HEK293T (cell line): ENCODE measurements at places on chromosomes 16 and 17.

- DNase-seq: peak; percentile 57
These were observed at the start of gene SF3B3 for GRCh38 chr16:70523743-70524398. Gene SF3B3 (plus strand): TSS chr16:70523816. CDS start chr16:70526657, 2,841 bp downstream.

DNA sequence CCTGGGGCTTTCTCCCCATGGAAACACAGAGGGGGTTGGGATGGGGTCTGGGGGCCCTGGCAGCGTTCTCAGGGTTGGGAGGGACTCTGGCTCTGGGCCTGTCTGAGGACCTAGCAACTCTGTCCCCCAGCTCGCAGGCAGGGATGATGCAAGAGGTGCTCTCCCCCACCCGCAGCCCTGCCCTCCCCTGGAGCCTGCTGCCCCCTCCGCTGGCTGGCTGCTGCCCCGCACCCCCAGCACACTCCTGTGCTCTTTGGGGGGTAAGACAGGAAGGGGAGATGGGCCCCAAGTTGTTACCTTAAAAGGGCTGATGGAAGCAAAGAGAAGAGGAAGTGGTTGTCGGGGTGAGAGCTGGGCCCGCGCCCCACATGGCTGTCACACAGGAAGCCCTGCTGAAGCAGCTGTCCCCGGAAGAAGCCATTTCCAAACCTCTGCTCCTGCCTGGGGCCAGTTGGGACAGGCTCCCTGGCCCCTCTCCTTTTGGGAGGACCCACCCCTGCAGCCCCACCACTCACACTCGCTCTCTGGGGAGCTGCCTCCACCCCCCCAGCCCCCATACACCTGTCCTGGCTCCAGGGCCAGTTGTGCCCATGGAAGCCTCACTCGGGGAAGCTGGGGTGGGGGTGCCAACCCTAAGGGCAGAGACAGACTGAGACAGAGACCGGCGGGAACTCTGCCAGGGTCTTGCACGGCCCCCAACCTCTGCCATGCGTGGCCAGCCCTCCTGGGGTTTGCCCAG is 2.5 kb downstream of the CORO1A start:
- no peak for DNase-seq

GRCh38 chr16:23339787-23340186 is 37.7 kb downstream of the SCNN1B start:
- no peak for DNase-seq

DNA sequence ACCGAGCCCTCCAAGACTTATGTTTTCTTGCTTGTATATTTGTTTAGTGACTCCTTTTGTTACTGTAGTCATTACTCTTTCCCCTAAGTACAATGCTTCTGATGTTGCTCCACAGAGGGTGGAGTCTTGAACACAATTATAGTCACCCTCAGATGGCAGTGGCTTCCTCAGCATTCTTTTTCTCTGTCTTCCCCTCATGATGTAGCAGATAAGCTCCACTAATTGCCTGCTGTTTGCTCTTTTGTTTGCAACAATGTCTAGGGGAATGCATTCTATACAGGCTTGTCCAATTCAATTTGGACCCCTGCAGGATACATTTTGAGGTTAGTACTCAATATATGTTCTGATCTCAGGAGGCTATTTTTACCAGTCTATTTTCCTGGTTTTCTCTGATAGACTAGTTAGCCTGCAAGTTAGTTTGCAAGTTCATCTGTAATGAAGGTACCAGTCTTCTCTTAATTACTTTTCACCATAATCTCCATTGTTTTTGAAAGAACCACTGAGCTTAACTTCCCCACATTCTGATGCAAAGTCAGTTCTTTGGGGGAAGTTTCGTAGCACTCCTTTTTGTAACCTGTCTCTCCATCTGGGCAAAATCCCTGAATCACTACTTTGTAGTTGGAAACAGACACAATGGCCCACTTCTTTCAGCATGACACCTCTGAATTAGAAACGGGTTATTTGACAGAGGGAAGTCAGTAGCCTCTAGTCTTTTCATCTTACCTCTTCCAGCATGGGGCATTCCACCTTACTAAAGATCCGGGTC is 1509.2 kb downstream of the CDH11 start:
- DNase-seq: no peak

GRCh38 chr17:38560503-38561318 is 45.0 kb downstream of the SRCIN1 start:
- no peak for DNase-seq

- DNase-seq: no peak
These were observed 59.9 kb downstream of the BEAN1 start for GRCh38 chr16:66486773-66487579.

DNA sequence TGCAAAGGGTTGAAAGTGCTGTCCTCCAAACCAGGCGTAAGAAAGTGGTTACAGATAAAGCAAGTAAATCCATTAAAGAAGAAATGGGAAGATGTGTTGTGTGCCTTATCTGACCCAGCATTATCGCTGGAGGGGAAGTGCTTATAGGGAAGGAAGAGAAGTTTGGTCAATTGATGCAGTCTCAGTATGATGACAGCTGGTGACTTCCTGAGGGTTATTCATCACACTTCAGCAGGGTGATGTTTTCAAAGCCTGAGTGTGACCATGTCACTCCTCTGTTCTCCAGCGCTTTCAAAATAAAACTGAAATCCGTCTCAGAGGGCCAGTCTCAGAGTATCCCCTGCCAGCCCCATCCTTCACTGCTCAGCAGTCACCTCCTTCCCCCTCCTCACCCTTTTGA is 505.4 kb upstream of the RBFOX1 start:
- no peak for DNase-seq

DNA sequence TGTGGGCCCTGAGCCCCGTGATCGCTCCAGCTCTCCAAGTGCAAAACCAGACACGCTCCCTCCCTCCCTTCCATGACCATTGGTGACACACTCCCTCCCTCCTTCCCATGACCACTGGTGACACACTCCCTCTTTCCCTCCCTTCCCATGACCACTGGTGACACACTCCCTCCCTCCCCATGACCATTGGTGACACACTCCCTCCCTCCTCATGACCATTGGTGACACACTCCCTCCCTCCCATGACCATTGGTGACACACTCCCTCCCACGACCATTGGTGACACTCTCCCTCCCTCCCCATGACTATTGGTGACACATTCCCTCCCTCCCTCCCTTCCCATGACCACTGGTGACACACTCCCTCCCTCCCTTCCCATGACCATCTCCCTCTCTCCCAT is 56.3 kb downstream of the LMF1 start:
- peak; percentile 26 for DNase-seq

DNA sequence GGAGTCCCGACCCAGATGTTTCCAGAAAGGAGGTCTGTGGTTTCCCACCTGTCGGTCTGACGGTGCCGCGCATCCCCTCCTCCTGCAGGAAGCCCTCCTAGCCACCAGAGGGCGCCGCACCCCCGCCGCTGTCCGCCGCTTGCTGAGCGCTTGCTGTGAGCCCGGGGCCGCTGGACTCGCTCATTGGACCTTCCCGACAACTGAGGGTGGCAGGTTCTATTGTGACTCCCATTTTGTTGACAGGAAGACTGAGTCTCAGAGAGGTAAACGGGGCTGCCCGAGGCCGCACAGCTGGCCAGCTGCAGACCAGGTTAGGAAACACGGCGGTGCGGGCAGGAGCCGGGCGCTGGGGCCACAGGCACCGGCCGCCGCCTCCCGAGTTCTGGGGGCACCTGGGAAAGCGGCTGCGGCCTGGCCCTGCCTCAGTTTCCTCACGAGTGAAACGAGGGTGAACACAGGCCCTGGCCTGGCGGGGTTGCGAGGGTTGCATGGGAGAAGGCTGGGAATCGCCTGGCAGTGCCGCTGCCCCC is 191.1 kb upstream of the CIBAR2 start:
- peak; percentile 84 for DNase-seq

GRCh38 chr16:90046971-90047713 is 27.9 kb upstream of the DBNDD1 start:
- no peak for DNase-seq

- no peak for DNase-seq
These were observed 218.9 kb downstream of the USP22 start for GRCh38 chr17:20823905-20824304.

DNA sequence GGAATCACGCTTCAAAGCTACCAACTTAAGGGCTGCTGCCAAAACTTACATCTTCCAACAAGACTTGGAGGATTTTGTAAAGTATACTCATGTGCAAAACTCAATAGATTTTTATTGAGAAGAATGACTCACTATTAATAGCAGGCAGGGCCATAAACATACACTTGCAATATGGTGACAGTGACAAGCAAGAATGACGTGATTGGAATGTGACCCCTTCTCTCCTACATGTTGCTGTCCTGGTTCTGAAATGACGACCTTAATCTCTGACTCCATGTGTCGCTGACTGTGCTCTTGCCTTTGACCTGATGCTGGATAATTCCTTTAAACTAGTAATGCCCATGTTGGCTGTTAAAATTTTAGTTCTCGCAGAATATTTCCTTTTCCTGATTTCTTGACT is 174.5 kb downstream of the PARN start:
- peak; percentile 16 for DNase-seq

- DNase-seq: no peak
These were observed 40.5 kb upstream of the GCSH start for GRCh38 chr16:81136390-81137335.

DNA sequence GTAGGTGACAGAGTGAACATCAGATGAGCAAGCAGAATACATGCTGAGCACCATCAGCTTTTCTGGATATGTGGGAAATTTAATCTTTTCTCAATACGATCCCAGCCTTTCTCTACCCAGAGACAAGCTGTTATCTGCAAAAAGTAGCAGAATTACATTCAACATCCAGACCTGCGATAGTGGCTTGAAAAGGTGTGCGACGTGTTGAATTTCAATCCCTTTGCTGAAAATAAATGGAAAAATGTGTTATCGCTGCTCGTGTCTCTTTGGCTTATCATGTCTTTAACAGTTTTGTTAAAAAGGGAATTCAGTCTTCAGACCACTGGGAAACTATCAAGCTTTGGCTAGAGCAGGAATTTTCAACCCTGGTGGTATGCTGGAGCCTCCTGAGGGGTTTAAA is 98.8 kb upstream of the FAM20A start:
- DNase-seq: no peak

DNA sequence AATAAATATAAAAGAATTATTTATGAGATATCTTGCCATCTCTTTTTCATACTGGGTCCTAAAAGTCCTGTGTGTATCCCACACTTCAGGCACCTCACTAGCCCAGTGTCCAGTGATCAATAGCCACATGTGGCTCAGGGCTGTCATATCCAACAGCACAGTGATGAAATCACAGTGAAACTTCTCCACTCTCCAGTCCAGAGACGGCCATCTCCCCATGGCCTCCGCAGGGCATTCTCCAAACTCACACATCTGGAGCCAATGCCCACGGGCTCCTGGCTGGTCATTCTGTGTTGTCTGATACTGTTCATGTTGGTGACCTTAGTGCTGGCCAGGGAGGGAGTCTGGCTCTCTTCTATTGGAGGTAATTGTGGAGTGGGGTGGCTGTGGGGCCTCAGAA is 125.2 kb upstream of the SDK2 start:
- no peak for DNase-seq

GRCh38 chr17:29246628-29247027 is at the start of gene CRYBA1:
Gene CRYBA1 (plus strand): TSS chr17:29246859. CDS start chr17:29246864, 5 bp downstream.
- DNase-seq: no peak

DNA sequence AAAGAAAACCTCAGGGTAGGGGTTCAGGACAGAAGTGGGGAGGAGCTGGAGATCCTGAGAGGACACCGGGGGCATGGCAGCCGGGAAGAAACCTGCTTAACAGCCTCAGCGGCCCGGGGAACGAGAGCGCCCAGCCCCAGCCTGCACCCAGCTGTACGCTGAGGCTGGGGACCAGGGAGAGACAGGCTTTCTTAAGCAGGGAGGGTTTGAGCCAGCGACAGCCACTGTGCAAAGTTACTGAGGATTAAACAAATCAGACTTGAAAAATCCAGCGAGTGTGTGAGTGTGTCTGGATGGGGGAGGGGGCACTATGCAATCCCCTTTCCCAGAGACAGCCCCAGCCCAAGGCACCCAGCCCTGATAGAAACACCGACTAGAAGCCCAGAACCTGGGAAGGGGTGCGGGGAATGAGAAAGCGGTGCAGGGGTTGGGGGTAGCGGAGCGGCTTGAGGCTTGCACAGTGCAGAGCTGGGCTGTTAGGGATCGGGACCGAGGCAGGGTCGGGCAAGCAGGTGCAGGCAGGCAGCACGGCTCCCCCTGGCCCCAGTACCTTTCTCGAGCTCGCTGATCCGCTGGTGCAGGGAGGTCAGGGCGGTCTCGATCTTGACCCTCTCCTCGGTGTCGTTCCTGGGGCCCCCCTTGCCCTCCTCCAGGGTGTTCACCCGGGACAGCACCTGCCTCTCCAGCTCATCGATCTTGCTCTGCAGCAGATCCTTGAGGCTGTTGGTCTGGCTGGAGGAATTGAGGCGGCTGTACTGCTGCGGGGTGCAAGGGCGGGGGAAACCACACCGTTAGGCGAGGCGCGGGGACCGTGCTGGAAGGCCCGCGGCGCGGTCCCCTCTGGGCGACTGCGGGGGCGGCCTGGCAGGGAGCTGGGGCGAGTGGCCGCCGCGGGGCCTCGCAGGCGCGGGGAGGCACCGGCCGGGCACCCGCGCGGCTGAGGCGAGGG is 1.2 kb downstream of the NPTX1 start:
- peak; percentile 36 for DNase-seq

- DNase-seq: peak; percentile 35
These were observed 7.5 kb downstream of the SRSF1 start for GRCh38 chr17:57999496-58000017.

GRCh38 chr16:57859331-57859730 is 57.0 kb upstream of the KIFC3 start:
- DNase-seq: peak; percentile 48

GRCh38 chr16:20611350-20611902 is 35.3 kb upstream of the ACSM2B start:
- DNase-seq: no peak

- no peak for DNase-seq
These were observed 3.4 kb upstream of the ZNF423 start for GRCh38 chr16:49859125-49859811.

DNA sequence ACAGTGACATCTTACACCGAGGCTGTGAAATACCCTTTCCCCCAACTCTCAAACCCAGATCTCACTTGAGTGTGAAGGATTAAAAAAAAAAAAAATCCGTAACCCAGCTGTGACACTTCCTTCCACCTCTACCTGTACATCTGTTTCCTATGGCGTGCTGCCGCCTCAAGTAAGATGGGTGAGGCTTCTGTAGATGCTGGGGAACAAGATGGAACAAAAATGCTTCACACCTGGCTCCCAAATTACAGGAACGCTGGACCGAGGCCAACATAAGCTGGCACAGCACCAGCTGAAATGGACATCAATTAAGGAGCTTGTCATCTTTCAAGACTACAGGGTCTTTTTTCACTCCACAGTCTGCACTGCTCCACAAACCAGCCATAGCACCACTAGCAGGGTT is 95.9 kb downstream of the HIC1 start:
- DNase-seq: no peak

GRCh38 chr17:57275071-57275764 is 18.9 kb downstream of the MSI2 start:
- no peak for DNase-seq

- DNase-seq: no peak
These were observed 8.9 kb downstream of the AP2B1 start for GRCh38 chr17:35596072-35596471.

- DNase-seq: no peak
These were observed 6.0 kb downstream of the STAC2 start for GRCh38 chr17:39219647-39220154.

GRCh38 chr16:6250511-6250910 is 1082.1 kb upstream of the RBFOX1 start:
- DNase-seq: no peak
